ENCODE measurements at places on chromosomes 11 and 22. TPM values are rescaled to one million over a fixed set of nuclear protein-coding genes. Genes with fewer than 3 reads are reported as not detected.

The TESMIN gene
- 1.5 TPM for total RNA-seq

The TKFC gene
- total RNA-seq = 13.9 TPM

The KCNK4 gene
- total RNA-seq = not detected

The ACRV1 gene
- total RNA-seq = not detected

The CLDN5 gene
- total RNA-seq = 926 TPM

The RAG1 gene
- 1.4 TPM for total RNA-seq

The ANGPTL5 gene
- total RNA-seq = not detected

The GPR137 gene
- total RNA-seq = 17.1 TPM

The SLC2A11 gene
- 7.9 TPM for total RNA-seq

The PGA4 gene
- not detected for total RNA-seq

The PAAF1 gene
- total RNA-seq = 4.7 TPM

The TMA7B gene
- not detected for total RNA-seq

The NCAM1 gene
- total RNA-seq = 0.65 TPM

The SLC22A6 gene
- total RNA-seq = not detected

The FAM180B gene
- total RNA-seq = not detected

The IL18BP gene
- total RNA-seq = 6.0 TPM

All from bladder microvascular endothelial cell (primary cell).